ENCODE measurements at places on chromosomes 3 and 15.

GRCh38 chr15:71152542-71152941, 37.3 kb downstream of the THSD4 start:
- no peak for DNase-seq

DNA sequence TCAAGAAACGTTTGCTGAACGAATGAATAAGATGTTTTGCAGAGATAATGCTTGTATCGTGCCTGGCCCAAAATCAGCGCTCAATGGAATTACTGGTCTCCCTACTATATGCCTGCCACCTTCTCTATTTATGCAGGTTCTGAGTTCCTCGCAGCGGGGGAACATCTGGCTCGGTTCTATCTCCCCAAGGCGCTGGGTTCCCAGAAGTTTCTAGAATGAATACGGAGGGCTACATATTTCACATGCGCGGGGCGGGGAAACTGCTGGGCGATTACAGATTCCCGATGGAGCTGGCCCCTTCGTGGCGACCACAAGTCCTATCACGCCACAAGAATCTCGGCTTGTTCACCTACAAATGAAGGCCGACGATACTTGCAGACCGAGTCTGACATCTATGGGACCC, 411 bp upstream of the EIF2B5 start:
- DNase-seq: no peak

DNA sequence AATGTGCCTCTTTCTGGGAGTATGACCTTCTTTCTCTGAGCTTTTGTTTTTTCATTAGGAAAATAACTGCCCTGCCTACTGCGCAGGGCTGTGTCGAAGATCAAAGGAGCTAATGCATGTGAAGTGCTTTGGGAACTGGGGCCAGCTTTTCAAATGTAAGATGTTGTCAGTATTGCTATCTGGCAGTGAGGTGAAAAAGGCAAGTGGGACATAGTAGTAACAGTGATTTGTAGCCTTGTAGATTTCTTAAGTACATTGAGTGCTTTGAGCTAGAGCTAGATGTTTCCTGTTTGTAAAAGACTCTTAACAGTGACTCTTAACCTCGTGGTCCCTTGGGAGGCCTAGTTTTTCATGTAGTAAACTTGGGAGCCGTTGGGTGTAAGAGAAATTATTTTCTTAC, 126.5 kb downstream of the ECT2 start:
- no peak for DNase-seq

DNA sequence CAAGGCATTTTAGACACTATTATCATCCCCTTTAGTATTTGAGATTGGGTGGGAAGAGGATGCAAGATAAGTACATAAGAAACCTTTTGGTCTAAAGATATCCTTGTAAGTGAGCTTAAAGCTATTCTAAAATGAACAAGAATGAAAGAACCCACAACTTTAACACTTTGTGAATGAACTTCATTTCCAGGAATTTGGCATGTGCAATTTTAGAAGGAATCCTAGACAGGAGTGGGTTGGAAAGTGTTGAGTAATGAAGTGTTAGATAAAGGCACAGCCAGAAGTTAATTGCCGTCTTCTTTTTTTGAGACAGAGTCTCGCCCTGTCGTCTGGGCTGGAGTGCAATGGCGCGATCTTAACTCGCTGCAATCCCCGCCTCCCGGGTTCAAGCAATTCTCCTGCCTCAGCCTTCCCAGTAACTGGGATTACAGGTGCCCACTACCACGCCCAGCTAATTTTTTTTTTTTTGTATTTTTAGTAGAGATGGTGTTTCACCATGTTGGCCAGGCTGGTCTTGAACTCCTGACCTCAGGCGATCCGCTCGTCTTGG, 13.2 kb upstream of the TEX9 start:
- DNase-seq: no peak

- no peak for DNase-seq
These were observed 210.5 kb downstream of the FGF12 start for GRCh38 chr3:192516820-192517219.

DNA sequence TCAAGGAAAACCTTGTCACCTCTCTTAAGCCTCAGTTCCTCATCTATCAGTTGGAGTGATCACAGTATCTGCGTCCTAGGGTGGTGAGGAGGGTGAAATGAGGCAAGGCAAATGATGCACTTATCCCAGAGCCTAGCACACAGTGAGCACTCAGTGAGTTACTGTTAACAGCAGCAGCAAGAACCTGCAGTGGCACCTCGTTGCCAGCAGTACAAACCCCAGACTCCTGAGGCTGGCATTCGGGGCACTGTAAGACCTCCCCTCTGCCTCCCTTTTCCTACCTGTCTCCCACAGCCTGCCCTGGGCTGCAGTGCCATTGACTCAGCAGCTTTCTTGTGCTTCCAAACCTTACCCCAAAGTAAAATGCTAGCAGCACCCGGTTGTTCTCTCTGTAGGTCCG, 82.9 kb upstream of the EIF1B start:
- no peak for DNase-seq

DNA sequence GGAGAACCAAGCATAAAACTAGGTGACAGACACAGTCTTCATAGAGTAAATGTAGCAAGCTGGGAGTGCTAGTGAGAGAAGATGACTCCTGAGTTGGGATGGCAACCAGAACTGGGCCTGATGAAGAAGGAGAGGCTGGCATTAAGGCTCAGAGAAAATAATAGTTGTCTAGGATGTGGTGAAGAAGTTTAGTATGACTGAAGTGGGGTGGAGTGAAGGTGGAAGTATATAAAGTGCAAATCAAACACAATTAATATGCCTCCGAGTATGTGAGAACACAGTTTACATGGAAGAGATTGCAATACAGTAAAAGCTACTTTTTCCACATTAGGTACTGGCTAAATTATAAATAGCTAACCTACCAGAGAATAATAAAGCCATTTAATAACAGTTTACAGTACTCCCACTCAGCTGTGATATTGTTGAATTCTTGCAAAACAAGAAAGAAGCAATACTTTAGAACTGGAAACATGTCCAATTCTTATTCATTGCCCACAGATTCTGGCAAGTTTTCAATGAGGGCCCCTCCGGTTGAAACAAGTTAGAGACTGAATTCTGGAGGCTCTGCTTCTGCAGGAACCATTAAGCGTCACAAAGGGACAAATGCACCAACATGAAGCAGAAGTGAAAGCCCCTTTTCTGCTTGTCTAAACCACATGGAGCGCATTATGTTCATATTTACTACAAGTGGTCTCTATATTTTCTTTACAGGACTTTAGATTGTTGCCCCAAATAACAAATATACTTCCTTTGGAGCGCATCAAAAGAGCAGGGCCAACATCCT, 243.7 kb downstream of the SLC9A9 start:
- DNase-seq: no peak

GRCh38 chr3:100844063-100844936, 135.0 kb downstream of the TFG start:
- DNase-seq: no peak

DNA sequence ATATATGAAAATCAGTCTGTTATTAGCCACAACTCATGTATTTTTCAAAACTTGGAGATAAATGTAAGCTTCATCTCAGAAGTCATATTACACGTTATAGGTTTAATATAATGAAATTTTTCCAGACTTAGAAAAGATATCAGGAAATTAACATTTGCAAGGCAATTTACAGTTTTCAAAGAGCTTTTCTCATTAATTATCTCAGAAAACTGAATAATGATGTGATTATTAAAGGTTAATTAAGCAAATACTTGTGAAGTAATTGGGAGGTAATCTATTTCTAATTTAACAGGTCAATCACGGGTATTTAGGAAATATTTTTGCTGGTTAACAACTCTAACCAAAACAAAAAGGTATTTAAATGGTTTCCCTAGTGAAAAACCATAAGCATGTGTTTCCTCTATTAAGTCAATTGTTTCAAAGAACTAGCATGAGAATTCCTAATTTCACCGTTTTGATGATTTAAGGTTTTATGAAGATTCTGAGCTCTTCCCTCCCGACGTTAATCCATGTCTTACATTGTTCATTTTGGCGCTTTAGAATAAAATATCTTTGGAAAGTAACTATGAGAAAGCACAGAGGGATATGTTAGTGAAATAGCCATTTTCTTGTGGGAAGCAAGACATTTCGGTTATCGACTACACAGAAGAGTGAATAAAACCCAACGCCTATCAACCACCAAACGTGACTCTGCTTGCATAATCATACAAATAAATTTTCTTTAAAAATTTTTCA, 1.5 kb upstream of the NEO1 start:
- no peak for DNase-seq

GRCh38 chr15:70545526-70545925, 217.8 kb downstream of the UACA start:
- no peak for DNase-seq

- no peak for DNase-seq
These were observed 10.3 kb upstream of the KIF7 start for GRCh38 chr15:89665449-89666181.

GRCh38 chr3:171586274-171586673, 126.1 kb upstream of the TNIK start:
- DNase-seq: no peak

GRCh38 chr3:188380722-188381121, 226.8 kb downstream of the LPP start:
- no peak for DNase-seq

- no peak for DNase-seq
These were observed 75.0 kb upstream of the TLE3 start for GRCh38 chr15:70172566-70173225.

DNA sequence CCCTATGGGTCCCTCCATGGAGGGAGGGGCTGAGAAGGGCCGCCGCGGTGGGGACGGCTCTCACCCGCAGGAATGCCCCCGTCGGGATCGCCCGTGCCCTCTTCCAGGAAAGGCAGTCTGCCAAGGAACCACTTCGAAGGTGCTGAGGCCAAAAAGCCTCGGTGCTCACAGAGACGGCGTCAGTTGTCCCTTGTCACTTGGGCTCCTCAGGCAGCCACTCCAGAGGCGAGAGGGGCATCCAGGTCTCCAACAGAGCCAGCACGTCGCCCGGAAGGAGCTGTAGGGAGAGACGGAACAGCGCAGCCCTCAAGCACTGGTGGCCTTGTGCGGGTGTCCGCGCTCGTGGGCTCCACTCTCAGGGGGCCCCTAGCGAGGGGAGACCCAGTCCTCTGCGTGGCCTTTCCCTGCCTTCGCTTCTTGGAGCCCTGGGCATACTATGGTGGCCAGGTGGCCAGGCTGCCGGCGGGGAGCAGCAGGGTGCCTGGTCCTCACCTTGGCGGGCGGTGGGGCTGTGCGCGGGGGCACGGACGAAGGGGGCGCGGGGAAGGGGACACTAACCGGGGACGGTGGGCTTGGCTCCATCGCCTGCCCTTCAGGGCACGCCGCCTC, 994 bp downstream of the MESP1 start:
- DNase-seq: no peak

GRCh38 chr3:64397573-64397972, 172.3 kb upstream of the PRICKLE2 start:
- DNase-seq: no peak

DNA sequence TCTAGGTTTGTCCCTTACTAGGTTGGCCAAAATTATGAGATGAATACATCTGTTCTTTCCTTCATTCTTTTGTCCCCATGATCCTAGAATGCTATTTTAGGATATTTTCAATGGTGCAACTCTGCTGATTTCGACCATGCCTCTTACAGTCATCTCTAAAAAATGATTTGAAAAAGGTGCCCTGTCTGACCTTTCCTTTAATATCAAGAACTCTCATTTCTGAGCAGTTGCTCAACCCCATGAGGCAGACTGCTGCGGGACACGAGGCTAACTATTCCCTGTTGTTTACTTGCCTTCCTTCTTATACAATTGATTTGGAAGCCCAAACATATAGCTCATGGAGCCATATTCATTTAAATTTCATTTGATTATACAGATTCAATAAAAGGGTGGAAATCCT, 14.6 kb downstream of the PLSCR2 start:
- DNase-seq: no peak

DNA sequence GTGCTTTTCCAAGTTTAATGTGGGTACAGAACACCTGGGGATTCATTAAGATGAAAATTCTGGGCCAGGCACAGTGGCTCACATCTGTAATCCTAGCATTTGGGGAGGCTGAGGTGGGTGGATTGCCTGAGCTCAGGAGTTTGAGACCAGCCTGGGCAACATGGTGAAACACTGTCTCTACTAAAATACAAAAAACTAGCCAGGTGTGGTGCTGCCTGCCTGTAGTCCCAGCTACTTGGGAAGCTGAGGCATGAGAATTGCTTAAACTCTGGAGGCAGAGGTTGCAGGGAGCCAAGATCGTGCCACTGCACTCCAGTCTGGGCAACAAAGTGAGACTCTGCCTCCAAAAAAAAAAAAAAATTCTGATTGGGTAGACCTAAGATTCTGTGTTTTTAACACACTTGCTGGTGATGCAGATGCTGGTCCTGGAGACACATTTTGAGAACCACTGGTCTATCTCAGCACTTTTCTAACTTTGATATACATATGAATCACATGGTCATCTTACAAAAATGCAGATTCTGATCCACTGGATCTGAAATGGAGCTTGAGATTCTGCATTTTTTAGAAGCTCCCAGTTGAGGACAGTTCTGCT, 223.8 kb upstream of the SATB1 start:
- DNase-seq: no peak

DNA sequence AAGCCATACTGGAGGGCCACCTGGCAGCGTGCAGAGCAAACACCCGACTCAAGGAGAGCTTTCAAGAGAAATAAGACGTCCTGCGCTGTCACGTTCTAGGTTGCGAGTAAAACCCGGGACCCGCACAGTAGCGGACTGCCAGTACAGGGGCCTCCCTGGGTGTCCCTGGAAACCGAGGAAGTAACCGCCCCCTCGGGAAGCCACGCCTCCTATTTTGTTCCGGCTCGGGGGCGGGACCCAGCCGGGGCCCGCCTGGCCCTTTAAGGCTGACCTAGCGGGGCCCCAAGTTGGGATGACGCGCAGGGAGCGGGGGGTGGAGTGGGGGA, 218 bp upstream of the MAPKAPK3 start:
- DNase-seq: no peak

DNA sequence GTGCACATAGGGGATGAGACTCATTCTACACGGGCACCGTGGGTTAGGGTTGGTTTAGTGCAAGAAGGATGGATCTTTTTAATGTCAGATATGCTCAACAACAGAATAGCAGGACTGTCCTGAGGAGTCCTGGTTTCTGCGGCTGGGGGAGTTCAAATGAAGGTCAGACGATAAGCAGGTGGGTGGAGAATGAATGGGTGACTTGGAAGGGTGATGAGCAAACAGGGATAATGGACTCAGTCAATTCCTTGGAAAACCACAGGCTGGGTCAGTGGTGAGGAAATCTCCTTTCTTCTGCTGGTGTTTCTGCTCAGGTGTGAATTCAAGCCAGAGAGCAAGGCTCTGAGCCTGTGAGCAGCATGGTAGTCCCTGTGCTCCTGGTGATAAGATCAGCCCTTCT, 59.9 kb downstream of the MESD start:
- DNase-seq: no peak

- no peak for DNase-seq
These were observed at the start of gene HEG1 for GRCh38 chr3:125055913-125056745. Gene HEG1 (minus strand): TSS chr3:125055997. CDS start chr3:125055890, 107 bp downstream.

- DNase-seq: no peak
These were observed 228.2 kb upstream of the TRIM42 start for GRCh38 chr3:140449413-140450256.

DNA sequence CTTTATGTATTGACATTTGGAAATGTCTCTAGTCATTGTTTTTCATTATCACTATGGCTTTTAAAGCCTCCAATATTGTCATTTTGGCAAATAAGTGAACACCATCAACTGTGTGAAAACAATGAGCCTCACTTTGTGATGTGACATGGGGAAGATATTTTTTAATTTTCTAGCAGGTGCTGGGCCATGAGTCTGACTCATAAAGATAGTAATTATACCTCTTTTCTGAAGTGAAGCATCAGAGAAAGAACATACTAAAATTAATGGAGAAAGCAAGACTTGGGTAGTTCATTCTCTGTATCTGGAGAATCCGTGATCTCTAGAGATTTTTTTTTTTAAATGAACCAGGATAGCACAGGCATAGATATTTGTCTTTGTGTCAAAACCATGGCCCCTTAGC, 100.8 kb downstream of the CCNL1 start:
- DNase-seq: no peak
